ENCODE measurements at places on chromosomes 3 and 15.
A peak's percentile ranks its signal among the peaks of the same experiment; 100 is the strongest.

GRCh38 chr15:46034755-46035154, 399.9 kb downstream of the SQOR start:
- DNase-seq, result no peak

GRCh38 chr15:90684281-90684680, 32.9 kb upstream of the BLM start:
- no peak for DNase-seq

GRCh38 chr15:58777107-58777506, 6.0 kb downstream of the MINDY2 start:
- no peak for DNase-seq

DNA sequence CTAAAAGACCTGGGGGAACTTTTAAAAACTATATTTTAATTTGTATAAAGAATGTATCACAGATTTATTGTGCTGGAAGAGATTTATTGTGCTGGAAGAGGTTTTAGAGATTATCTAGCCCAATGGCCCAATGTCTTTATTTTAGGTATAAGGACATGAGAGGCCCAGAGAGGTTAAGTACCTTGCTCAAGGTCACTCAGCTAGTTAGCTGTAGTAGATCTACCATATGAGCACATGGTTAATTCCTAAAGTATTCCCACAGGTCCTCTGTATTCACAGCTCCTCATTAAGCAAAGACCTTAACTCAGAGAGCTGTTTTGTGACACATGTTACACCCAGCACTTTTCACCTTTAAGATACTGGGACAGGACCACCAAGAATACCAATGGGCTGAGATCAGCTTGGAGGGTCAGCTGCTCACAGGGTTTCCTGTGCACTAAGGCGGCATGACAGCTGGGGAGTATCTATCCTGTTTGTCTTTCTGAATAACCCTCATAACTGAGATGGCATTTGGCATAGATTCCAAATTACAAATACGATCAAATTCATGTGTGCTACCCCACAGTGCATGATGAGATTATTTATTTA, 143.1 kb upstream of the TBL1XR1 start:
- DNase-seq, result peak; percentile 30

DNA sequence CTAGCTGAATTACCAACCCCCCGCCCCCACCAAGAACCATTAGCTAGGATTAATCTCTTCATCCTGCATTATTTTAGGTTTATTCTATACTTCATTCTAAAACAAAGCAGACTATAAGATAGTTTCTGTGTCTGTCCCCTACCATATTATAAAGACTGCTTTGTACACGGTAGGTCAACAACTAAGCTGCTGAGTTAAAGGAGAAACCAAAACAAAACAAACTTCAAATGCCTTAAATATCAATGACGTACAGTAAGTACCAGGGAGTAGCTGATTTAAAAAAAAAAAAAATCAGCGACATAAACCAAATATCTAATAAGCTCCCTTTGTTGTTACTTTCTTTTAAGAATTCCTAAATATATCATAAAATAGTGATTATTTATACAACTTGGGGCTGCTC, 7.8 kb upstream of the VGLL4 start:
- DNase-seq, result no peak

GRCh38 chr3:31911643-31912042, 69.4 kb downstream of the OSBPL10 start:
- DNase-seq, result no peak
